ENCODE measurements at places on chromosomes 11 and 22.

DNA sequence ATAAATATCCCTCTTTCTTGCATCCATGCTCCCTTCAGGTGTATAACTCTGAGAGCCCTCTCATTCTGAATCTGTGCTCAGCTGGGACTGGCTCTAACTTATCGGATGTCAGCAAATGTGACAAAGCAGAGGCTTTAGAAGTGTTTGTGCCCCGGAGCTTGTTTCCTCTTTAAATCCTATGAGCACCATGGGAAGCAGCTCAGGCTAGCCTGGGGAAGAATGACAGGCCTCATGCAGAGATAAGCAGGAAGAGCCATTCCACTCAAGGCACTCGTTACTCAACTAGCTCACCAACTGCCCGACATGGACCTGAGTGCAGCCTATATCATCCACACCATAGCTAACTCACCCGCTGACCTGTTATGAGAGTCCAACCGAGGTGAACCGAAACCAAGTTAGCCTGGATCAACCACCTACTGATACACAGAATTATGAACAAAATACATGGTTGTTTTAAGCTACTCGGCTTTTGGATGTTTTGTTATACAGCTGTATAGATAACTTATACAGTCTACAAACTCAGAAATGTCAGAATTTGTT lies 990.7 kb downstream of the NTM start:
- DNase-seq = no peak

DNA sequence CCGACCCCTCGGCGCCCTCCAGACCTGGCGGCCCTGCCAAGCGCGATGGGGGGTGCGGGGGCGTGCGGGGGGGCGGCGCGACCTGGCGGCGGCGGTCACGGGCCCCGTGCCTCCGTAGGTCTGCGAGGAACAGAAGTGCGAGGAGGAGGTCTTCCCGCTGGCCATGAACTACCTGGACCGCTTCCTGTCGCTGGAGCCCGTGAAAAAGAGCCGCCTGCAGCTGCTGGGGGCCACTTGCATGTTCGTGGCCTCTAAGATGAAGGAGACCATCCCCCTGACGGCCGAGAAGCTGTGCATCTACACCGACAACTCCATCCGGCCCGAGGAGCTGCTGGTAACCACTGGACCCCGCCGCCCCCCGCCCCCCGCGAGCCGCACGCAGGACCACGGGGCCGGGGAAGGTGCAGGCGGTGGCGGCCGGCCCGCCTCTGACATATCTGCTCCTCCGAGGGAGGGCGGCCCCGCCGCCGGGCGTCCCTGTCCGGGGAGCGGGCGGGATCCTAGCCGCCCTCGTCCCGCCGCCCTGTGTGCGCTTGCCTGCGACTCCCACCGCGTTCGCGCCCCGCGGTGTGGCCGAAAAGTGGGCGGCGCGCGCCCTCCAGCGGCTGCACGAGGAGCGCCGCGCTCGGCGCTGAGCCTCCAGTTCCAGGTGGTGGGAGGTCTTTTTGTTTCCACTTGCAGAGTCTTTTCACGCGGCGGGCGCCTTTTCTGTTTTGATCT lies 2.1 kb downstream of the CCND1 start:
- DNase-seq = peak; percentile 66

GRCh38 chr11:26522912-26523610 lies 49.0 kb downstream of the MUC15 start:
- no peak for DNase-seq

DNA sequence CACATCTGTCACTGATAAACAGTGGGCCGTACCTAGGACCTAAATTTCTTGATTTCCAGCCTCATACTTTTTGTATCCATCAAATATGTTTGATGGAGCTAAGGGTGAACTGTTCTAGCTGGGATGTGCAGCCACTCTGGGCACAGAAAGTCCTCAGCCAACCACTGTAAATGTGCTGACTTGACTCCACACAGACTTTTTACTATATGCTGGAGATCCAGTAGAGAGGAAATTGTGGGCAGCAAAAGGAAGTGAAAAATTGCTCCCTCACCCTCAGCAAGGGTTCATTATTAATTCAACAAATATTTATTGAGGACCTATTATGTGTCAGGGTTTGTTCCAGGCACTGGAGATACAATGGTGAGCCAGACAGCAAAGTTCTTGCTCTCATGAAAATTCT lies 54.2 kb upstream of the AMPD3 start:
- DNase-seq = no peak

DNA sequence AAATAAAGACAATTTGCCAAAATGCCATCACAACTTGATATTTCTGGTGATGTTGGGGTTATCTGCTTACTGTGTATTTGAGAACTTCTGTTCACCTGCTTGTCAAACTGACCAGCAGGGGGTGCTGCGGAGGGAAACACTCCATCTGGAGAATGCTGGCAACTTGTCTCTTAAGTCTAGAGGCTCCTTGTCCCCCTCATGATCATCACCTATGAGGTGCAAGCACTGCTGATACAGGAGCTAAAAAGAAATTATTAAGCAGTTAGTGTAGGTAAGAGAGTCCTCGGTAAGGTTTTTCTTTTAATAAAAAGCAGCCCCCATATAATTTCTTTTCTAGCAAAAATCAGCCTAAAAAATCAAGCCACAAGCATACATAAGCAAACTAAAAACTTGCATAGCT lies 32.7 kb upstream of the GLYATL1B start:
- peak; percentile 60 for DNase-seq

- no peak for DNase-seq
These were observed 74.9 kb downstream of the CECR2 start for GRCh38 chr22:17444204-17444504.

GRCh38 chr11:64792482-64792881 lies 10.5 kb downstream of the MAP4K2 start:
- DNase-seq = no peak

GRCh38 chr22:37464181-37464580 lies 22.0 kb downstream of the MFNG start:
- DNase-seq = no peak

Data from stimulated activated CD8-positive, alpha-beta memory T cell treated with anti-CD3 and anti-CD28 coated beads, Interleukin-2, amount 100 ng/mL, for 48 hours (primary cell).